Activated B cell treated with CpG ODN at 0.5 μM for 24 hours (primary cell): ENCODE measurements at places on chromosomes 7 and 10. TPM values are rescaled to one million over a fixed set of nuclear protein-coding genes. Genes with fewer than 3 reads are reported as not detected.

The ADRB1 gene
- total RNA-seq, result not detected in 2 replicates

The VPS37D gene
- total RNA-seq, result 0.17 and 0.24 TPM in 2 replicates

The HOXA7 gene
- total RNA-seq, result not detected in 2 replicates

The C10orf67 gene
- total RNA-seq, result not detected in 2 replicates

The GBX1 gene
- not detected in 2 replicates for total RNA-seq

The PTPN20 gene
- total RNA-seq, result 2.1 and 2.3 TPM in 2 replicates

The RPA3 gene
- 64.9 and 83.2 TPM in 2 replicates for total RNA-seq

The RNF148 gene
- total RNA-seq, result not detected in 2 replicates

The SSBP1 gene
- 122 and 146 TPM in 2 replicates for total RNA-seq

The VAX1 gene
- total RNA-seq, result not detected in 2 replicates

The PILRA gene
- 2.1 and 2.2 TPM in 2 replicates for total RNA-seq

The PRPS1L1 gene
- total RNA-seq, result not detected in 2 replicates

The ABCB4 gene
- total RNA-seq, result 17.5 and 19.8 TPM in 2 replicates

The RSU1 gene
- total RNA-seq, result 59.2 and 60.7 TPM in 2 replicates

The WNT8B gene
- not detected in 2 replicates for total RNA-seq

The TFPI2 gene
- 0.73 and 1.4 TPM in 2 replicates for total RNA-seq

The RAPGEF5 gene
- 10.1 and 12.4 TPM in 2 replicates for total RNA-seq

The NME8 gene
- not detected in 2 replicates for total RNA-seq

The ZDHHC6 gene
- total RNA-seq, result 37.1 and 44.5 TPM in 2 replicates

The GNG11 gene
- 2.4 and 2.6 TPM in 2 replicates for total RNA-seq

The MUC3A gene
- total RNA-seq, result not detected in 2 replicates

The SPDYE1 gene
- total RNA-seq, result not detected in 2 replicates

The NEBL gene
- total RNA-seq, result not detected in 2 replicates

The MAT1A gene
- not detected in 2 replicates for total RNA-seq

The SDK1 gene
- total RNA-seq, result 0.32 and 1.3 TPM in 2 replicates

The PRR15 gene
- not detected in 2 replicates for total RNA-seq

The LBX1 gene
- not detected in 2 replicates for total RNA-seq

The ADRA2A gene
- total RNA-seq, result not detected in 2 replicates

The SHTN1 gene
- total RNA-seq, result 0.51 TPM in 1 of 2 replicates, not detected in the other

The RAB19 gene
- total RNA-seq, result 0.37 and 0.55 TPM in 2 replicates

The COBL gene
- not detected in 2 replicates for total RNA-seq

The OR6B1 gene
- total RNA-seq, result not detected in 2 replicates

The LOXL4 gene
- total RNA-seq, result not detected in 2 replicates

The DNAH11 gene
- 0.02 TPM in 1 of 2 replicates, not detected in the other for total RNA-seq

The PPP1R3C gene
- total RNA-seq, result not detected in 2 replicates

The ATG9B gene
- 1.8 and 2.3 TPM in 2 replicates for total RNA-seq

The TMEM209 gene
- total RNA-seq, result 30.0 and 32.6 TPM in 2 replicates

The AGR3 gene
- not detected in 2 replicates for total RNA-seq

The HOXA11 gene
- total RNA-seq, result not detected in 2 replicates

The AKR1B15 gene
- total RNA-seq, result not detected in 2 replicates

The TLX1 gene
- total RNA-seq, result not detected in 2 replicates

The INTS15 gene
- 49.0 and 49.9 TPM in 2 replicates for total RNA-seq

The NPC1L1 gene
- not detected in 2 replicates for total RNA-seq

The LRRN3 gene
- not detected in 2 replicates for total RNA-seq
